GM12878 (cell line): ENCODE measurements at places on chromosomes 6 and 20. TPM values are rescaled to one million over a fixed set of nuclear protein-coding genes. Genes with fewer than 3 reads are reported as not detected.

Gene MTHFD1L
- 69.1 and 75.5 TPM in 2 replicates for total RNA-seq

Gene MYMX
- total RNA-seq = not detected in 2 replicates

Gene SLC22A2
- total RNA-seq = not detected in 2 replicates

Gene RIN2
- 8.5 and 10.7 TPM in 2 replicates for total RNA-seq

Gene TENT5A
- 0.41 and 0.48 TPM in 2 replicates for total RNA-seq

Gene SIRPB2
- not detected in 2 replicates for total RNA-seq

Gene TMEM200A
- 7.6 and 9.0 TPM in 2 replicates for total RNA-seq

Gene SLC17A2
- total RNA-seq = not detected in 2 replicates

Gene HLA-DRB1
- total RNA-seq = 718 and 768 TPM in 2 replicates

Gene BPIFB1
- total RNA-seq = 0.13 TPM in 1 of 2 replicates, not detected in the other
